ENCODE measurements at places on chromosomes 3 and 15.

GRCh38 chr15:94002041-94002440 lies 229.3 kb upstream of the MCTP2 start:
- no peak for DNase-seq

DNA sequence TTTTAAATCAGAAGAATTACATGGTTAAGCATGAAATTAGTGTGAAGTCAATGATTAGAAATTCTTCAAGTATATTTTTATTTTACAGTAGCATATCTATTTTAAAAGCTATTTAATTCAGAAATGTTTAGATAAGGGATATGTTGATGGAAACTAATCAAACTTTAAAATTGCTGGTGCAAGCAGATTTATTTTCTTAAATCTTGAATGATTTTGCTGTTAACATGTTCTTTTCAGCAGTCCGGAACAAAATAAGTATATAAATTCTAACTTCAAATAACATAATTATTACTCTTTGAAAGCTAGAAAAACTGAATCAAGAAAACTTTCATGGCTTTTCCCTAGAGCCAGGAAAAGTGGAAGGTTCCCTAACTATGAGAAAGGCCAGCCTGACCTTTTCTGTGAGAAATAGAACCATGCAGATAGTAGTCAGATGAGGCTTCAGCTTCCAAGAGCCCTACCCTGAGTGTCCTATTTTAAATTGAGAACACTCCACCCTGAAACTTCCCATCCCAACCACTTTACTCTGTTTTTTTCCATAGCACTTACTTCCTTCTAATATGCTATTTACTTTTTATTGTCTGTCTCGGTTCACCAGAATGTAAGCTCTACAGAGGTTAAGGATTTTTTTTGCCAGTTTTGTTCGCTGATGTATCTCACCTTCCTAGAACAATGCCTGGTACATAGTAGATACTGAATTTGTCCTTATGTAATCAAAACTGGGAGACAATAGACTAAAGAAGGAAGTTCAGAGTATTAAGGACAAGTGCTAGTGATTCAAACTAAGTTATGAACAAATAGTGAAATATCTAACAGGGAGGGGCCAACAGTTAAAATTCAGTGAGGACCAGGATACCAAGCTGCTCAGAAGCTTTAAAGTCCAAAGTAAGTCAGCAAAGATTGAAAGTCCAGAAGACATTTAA lies 66.8 kb downstream of the CD200R1L start:
- DNase-seq, result no peak

DNA sequence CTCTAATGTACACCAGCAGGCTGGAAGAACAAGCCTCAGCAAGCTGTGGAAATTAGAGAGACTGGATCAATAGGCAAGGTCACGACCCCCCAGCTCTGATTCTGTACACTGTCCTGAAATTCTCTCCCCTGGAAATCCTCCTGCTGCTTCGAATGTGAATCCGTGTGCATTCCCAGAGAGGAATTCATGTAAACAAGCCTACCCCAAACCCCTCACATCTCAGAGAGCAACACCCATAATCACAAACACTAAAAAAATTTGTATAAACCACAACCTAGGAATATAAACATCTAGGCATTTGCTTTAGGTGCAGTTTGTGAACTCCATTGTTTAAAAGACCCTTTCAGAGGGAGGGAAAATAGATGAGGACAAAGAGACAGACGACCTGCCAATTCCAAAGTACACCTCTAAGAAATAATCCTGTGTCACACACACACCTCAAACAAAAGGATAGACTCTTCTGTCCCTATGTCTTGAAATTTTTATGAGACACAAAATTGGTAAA lies 325.2 kb downstream of the WDR72 start:
- no peak for DNase-seq

GRCh38 chr3:34073111-34073510 lies 274.7 kb downstream of the PDCD6IP start:
- no peak for DNase-seq

GRCh38 chr3:153219146-153219545 lies 57.1 kb downstream of the RAP2B start:
- no peak for DNase-seq

- no peak for DNase-seq
These were observed 19.5 kb downstream of the ANAPC13 start for GRCh38 chr3:134466331-134466730.

- DNase-seq, result no peak
These were observed 179.9 kb downstream of the PLOD2 start for GRCh38 chr3:145981056-145981455.

- no peak for DNase-seq
These were observed 100.8 kb downstream of the TPRG1 start for GRCh38 chr3:189272500-189273119.

- peak; percentile 76 for DNase-seq
These were observed 416 bp upstream of the CORO2B start for GRCh38 chr15:68578175-68578979.

DNA sequence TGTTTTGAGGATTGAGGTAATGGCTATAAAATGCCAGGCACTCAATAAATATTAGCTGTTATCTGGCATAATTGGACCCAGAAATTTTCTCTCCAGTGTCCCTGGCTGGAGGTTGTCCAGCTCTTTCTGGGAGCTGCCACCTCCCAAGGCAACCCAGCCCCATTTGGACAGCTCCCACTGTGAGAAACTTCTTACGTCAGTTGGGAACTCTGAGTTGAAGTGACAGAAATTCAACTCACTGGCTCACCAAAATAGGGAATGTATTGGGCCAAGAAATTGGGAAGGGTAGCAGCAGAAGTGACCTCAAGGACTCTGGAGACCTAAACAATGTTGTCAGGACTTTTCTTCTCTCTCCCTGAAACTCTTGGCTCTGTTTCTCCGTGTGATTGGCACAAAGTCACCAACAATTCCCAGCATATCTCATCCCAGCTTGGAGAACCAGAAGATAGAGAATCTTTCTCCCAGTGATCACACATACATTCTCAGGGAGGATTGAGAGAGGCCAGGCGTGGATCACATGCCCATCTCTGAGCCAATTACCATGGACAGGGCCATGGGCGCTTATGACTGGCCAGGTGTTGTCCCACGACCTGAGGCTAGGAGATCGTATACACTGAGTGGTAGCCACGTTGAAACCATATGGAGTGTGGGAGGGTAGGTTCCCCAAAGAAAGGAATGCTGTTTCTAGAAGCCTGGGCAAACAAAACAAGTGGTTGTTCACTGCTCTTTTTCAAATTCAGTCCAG lies 22.5 kb upstream of the HCN4 start:
- no peak for DNase-seq

GRCh38 chr3:53328746-53329145 lies 18.6 kb downstream of the DCP1A start:
- no peak for DNase-seq
